ENCODE measurements at places on chromosomes 7 and 10. TPM values are rescaled to one million over a fixed set of nuclear protein-coding genes. Genes with fewer than 3 reads are reported as not detected.

GRCh38 chr7:151239837-151240459, 7.7 kb downstream of the CHPF2 start:
- no peak for DNase-seq

- no peak for DNase-seq
These were observed 244.5 kb upstream of the PTER start for GRCh38 chr10:16192337-16192736.

GRCh38 chr10:95327367-95327766, 36.6 kb upstream of the PDLIM1 start:
- no peak for DNase-seq

EPO gene
- 0.23 TPM for total RNA-seq

DNA sequence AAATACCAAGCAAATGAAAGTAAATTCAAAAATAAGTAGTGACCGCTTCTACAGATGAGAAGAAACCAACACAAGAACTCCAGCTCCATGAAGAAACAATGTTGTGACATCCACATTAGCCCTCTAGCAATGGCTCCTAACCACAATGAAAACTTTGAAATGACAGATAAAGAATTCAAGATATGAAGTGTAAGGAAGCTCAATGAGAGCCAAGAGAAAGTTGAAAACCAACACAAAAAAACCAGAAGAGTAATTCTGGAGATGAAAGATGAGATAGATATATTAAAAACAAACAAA, 68.2 kb upstream of the DDC start:
- no peak for DNase-seq

GRCh38 chr10:93462881-93463280, 19.3 kb downstream of the MYOF start:
- DNase-seq: no peak

DNA sequence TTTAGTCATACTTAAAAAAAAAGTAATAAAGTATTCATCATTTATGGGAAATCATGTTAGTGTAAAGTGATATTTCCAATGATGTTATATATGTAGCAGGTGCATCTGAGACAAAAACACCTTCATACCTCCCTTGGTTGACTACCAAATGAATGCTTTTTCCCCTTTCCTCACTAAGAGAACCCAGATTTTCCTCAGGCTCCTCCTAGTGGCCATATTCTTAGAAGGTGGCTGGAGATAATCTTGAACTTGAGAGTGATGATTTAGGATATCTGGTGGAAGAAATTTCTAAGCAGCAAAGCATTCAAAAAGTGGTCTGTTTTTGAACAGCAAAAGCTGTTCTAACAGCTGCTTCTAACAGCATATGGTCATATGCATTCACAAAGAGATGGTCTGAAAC, 16.8 kb upstream of the DNAH11 start:
- no peak for DNase-seq

DNA sequence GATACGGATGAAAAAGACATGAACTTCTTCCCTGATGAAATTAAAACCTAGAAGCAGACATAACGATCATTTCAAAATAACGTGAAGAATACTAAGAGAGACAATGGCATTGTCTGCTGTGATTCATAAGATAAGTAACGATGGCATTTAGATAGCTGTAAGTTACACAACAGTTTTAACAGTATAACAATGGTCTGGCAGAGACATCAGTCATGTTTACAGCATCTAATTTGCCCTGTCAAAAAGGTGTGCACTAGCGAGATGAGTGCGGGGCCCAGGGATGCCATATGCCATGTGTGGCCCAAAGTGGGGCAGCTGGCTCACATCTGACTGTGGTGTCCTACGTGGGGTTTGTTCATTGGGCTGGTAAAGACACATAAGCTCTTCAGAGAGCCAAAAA, 55.7 kb upstream of the RHEB start:
- no peak for DNase-seq

ITGA8 gene
- 0.37 TPM for total RNA-seq

DNA sequence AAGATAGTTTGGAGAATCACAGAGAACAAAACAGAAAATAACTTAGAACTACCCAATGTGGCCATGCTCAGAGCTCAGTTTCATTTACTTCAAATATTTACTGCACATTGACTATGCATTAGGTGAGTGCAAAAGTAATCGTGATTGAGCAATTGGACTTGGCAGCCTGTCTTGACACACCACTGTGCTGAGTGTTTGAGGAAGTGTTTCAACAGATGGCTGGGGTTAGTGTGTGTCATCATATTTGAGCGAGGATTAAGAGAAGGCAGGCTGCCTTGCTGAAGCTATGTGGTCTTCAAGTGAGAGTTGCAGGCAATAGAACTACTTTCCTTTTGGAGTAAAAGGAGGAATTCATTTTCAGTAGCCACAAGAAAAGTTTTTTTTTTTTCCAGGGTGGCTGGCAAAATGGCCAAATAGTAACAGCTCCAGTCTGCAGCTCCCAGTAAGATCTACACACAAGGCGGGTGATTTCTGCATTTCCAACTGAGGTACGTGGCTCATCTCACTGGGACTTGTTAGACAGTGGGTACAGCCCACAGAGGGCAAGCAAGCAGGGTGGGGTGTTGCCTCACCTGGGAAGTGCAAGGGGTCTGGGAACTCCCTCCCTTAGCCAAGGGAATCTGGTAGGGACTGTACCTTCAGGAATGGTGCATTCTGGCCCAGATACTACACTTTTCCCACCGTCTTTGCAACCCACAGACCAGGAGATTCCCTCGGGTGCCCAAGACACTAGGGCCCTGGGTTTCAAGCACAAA, 37.6 kb downstream of the AKR1C4 start:
- DNase-seq: no peak

GRCh38 chr10:113897693-113898618, 43.5 kb downstream of the NHLRC2 start:
- no peak for DNase-seq

AMPH gene
- 32.4 TPM for total RNA-seq

SCIN gene
- not detected for total RNA-seq

DNA sequence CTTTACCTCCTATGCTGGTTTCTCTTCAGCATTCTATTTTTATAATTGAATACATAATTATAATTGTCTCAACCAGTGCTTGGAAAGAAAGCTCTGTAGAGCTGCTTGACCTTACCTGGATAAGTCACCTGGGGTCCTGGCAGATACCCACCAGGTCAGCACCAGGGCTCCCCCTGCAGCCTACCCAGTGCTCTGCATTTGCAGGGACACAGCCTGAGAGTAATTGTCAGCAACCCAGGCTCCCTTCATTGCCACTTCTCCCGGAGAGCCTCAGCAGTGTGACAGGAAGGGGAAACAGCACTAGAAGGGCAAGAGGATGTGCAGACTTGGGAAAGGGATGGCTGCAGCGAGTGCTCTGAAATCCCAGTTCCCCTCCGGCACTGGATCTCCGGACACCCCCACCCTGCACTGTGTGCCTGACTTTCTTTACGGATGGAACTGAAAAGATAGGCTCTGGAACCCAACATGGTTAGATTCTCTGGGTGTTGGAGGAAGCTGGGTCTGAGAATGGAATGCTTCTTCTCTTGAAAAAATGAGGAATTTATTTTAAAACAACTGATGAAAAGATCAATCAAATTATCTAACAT, 11.4 kb upstream of the PAX4 start:
- peak; percentile 9 for DNase-seq

- DNase-seq: no peak
These were observed 44.4 kb downstream of the TACR2 start for GRCh38 chr10:69372126-69372980.

- no peak for DNase-seq
These were observed 150.9 kb upstream of the MEOX2 start for GRCh38 chr7:15837306-15837950.
